ENCODE measurements at places on chromosomes 4 and X.

GRCh38 chr4:19776929-19777328 is 474.8 kb upstream of the SLIT2 start:
- DNase-seq = no peak

GRCh38 chrX:112769034-112769433 is 71.6 kb downstream of the AMOT start:
- DNase-seq = no peak

DNA sequence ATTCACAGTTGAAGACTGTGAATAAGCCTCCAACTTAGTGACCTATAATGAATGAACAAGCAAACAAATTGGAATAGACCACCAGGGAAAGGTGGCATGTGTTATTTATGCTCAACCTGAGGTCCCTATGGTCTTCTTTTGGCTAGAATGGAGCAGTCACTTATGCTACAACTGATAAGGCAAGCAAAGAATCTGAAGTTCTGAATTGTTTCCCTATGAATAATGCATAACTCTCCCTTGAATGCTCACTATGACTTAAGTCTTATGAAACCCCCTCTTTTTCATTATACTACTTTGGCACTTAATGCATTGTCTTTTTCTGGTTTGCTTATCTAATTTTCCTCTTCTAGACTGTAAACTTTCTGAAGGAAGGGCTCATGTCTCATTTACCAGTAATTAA is 2.6 kb downstream of the GIMD1 start:
- no peak for DNase-seq

- no peak for DNase-seq
Measured at GRCh38 chrX:114800719-114801118, 216.7 kb downstream of the IL13RA2 start.

- DNase-seq = no peak
Measured at GRCh38 chrX:32644476-32645245, 566.7 kb downstream of the DMD start.

DNA sequence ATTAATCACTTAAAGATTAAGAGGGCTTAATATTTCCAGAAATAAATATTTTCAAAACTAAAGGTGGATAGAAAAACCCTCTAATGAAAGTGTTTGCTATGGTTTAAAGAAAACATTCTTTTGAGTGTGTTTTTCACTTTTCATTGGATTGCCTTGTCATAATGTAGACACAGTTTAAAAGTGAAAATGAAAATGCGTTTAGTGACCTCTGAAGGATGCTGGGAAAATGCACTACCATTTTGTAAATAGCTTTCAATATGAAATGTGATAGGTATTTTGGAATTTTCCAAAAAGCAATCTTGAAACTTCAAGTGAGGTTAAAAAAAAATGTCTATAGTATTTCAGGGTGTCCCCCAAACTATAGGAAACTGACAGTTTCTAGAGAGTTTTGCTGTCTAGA is 642.2 kb downstream of the C4orf33 start:
- no peak for DNase-seq

DNA sequence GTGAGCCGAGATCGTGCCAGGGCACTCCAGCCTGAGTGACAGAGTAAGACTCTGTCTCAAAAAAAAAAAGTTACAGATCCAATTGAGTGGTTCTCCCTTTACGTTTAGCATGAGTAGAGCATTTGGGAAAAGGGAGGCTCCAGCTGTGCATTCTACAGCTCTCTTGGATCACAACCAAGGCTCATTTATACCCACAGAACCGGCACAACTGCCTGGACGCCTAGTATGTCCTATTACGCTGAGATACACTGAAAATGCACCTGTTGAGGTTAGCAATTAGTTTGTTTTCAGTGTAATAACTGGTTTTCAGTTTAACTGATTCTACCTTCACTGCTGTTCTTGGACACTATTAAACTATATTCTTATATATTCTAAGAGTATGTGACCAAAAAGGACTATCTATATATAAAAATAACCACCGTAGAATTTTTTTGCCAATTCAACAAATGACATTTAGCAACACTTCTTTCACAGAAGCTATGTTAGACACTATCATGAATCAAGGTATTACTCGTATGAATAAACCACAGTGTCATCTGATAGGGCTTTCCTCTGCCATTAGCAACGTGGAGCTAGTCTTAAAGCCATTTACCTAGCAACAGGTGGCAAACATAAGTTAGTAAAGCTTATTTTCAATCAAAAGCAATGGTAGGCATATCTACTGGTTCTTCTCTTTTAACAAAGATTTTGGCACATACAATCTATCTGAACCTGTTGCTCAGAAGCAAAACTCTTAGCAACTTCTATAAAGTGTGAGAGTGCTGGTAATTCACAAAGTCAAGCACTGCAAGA is 3.6 kb downstream of the OTUD4 start:
- no peak for DNase-seq

GRCh38 chr4:138671606-138672084 is 343.9 kb upstream of the NOCT start:
- no peak for DNase-seq

DNA sequence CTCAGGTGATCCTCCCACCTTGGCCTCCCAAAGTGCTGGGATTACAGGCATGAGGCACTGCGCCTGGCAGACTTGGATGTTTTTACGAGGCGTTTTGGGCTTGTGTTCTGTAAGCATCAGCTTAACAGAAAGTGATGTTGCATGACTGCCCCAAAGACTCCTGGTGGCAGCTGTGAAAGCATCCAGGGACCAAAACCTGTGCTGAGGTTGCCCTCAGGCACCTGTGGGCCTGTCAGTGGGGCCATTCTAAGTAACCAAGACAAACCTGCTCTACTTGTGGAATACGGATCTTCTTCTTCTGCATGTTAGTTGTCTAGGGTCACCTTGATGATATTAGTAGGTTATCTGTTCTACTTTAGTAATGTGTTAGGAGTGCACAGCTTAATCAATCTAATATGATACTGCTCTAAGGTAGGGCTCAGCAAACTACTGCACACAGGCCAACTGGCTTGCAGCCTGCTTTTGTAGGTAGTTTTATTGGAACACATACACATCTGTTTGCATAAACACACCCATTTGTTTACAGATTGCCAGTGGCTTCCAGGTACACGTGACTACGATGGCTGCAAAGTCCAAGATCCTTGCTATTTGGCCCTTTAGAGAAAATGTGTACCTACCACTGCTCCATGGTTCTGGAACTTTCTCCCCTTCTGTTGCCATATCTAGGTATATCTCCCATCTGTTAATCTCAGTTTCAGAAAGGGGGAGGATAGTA is 136.7 kb downstream of the GPR143 start:
- no peak for DNase-seq

DNA sequence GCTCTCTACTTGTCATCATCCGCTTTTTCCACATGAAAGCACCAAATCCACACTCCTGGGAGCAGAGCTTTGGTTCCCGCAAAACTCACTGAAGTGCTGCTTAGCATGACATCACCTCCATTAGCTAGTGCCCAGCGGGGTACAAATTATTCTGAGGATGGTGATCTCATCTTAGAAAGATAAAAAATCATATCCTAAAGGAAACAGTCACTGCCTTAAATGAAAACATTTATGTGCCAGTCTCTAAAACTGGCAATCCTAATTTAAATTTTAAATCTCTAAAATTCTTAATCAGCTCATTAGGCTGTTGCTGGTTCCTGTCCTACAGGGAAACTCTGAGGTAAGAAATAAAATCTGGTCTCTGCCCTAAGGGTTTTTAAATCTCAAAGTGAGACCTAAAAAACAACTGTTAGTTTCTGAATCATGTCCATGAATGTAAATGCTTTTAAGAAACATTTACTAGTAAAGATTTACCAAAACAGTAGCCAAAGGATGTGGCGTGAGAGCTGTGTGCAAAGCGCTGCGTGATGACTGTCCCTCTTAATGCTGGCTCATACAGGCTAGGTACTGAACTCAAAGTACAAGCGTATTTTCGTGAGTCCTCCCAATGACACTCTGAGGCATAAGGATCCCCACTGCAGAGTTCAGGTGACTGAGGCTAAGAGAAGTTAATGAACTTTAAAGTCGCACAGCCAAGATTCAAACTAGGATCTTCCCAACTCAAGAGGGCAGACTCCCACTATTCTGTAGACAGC is 4.5 kb downstream of the CASP3 start:
- no peak for DNase-seq

DNA sequence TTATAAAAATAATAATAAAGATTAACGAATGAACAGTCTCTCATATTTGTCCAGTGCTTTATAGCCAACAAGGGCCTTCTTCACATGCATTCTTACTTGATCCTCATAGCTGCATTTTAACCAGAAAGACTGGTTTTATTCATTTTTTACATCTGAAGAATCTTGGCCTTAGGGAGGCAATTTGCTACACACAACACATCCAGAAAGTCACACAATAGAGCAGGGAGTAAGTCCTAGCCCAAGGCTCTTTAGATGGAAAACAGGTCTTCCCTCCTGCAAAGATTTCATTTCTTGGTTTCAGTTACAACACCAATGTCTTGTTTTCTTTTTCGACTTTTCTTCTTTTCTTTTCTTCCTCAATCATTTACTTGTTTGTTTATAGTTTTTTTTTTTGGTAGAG is 13.0 kb upstream of the C1GALT1C1 start:
- no peak for DNase-seq

GRCh38 chr4:997375-998071 is 4.3 kb upstream of the SLC26A1 start:
- DNase-seq = no peak

GRCh38 chrX:136765821-136766356 is 14.8 kb downstream of the ARHGEF6 start:
- no peak for DNase-seq

- DNase-seq = no peak
Measured at GRCh38 chr4:53150631-53151488, 215.0 kb downstream of the SCFD2 start.

DNA sequence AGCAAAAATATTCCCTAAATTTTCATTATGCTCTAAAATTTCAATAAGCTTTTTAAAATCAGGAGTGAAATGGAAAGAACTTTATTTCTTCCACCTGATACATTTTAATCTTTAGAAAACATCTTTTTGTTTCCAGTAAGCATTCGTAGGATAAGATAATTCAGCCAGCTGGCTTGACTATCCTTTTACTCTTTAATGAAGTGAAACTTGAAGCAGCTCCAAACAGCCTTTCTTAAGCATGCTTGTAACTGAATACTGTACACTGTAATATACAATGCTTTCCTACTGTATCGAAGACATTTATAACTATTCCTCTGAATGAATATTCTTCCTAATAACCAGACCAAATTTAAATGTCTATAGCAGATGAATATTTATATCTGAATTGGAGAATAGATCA is 98.8 kb downstream of the KLHL4 start:
- no peak for DNase-seq

DNA sequence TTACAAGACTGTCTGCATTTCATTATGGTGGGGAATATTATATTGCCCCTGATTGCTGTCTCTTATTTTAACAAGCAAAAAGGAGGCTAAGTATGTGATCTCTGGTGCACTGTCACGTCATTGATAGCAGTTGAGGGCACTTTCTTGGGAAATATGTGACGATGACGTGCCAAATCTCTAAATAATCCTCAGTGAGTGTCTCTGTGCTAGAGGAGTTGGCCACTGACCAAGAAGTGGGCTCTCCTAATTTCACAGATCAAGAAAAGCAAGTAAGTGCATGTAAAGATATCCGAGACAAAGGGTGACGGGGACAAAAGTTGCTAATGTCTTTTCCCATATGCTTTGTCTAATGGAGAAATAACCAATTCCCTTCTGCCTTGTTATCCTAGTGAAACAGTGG is 487.4 kb upstream of the TENM3 start:
- no peak for DNase-seq

DNA sequence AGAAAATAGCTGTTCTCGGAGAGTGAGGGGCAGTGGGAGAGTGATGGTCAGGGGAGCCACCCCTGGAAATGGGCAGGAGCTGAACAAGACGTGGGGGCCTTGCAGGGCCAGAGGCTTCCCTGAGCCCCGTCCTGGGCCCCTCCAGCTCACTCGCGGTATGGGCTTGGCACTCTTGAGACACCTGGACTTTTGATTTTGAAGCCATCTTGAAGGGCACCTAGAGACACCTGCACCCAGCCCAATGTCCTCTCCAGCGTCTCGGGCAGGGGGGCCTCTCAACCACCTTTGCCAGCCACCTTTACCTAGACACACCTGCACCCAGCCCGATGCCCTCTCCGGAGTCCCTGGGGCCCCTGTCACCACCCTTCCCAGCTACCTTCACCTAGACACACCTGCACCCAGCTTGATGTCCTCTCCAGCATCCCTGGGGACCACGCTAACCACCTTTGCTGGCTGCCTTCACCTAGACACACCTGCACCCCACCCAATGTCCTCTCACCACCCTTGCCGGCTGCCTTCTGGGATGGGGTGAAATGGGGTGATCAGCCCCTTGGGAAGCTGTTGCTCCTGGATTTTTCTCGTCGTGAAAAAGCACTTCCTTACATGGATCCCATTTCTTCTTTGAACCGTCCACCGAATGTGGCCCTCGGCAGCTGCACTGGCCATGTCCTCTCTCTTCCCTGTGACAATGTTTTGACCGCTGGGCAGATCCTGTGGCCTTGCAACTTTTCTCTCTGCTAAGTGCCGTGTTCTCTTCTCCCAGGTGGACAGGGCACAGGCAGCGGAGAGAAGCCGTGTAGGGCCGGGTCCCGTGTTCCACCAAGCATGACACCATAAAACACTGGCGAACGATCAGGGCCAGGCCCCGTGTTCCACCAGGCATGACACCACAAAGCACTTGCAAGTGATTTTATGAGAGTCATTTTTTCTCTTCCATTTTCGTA is 47.5 kb downstream of the CPZ start:
- DNase-seq = no peak

GRCh38 chr4:99208719-99209075 is 10.3 kb downstream of the ADH6 start:
- no peak for DNase-seq

DNA sequence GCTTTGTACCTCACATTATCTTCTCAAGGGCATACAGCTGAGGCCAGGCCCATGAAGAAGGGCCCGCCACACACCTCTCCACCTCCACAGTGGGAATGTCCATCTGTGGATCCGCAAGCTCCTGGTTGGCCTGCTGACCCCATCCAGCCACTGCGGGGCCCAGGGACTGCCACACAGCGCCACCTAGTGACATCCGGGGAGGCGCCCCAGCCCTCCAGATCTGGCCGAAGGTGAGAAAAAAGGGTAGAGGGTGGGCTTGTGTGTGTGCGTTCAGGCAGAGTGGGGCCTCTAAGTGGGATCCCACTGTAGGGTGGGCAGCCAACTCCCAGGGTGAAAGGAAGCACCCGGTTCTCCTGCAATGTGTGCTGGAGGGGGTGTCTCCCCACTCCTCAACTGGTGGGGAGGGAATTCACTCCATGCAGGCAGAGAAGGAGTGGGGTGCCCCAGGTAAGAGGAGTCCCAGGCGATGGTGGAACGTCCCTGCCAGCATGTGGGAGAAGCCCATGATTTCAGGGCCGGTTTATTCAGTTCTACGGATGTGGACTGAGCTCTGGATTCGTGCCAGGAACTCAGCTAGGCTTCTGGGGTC is 117.3 kb downstream of the ENPP6 start:
- no peak for DNase-seq

GRCh38 chr4:88240297-88240714 is 44.1 kb downstream of the PPM1K start:
- DNase-seq = no peak

All from cortex of kidney (tissue), 1 donor.